GM23248 (cell line): ENCODE measurements at places on chromosomes 13 and 19.

- peak; percentile 66 for DNase-seq
These were observed 3.0 kb downstream of the PCID2 start for GRCh38 chr13:113205428-113205931.

DNA sequence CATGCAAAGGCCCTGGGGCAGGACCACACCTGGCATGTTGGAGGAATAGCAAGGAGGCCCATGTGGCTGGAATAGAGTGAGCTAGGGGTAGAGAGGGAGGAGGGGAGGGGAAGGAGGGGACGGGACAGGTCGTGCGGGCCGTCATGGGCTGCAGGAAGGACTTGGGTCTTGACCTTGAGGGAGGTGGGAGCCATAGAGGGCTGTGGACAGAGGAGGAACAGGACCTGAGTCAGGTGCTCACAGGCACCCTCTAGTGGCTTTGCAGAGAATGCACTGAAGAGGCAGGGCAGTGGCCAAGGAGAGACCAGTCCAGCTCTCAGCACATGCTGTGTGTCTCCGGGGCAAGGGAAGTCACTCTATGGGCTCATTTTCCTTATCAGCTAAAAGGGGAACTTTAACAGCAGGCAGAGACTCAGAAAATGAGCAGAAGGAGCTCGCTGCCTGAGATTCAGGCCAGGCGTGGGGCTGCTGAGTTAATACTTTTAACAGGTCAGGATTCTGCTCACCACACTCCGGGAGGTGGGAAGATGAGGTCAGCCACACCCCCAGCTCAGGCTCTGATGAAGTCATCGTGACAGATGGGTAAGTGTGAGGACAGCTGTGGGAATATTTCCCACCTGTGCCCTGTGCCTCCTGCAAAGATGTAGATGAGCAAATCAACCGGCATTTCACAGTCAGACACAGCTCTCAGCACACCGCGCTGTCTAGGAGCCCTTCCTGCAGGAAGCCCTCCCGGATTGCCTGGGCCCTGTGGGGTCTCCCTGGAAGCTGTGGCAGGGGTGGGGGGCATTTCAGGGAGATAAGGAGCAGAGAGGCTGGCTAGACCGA, 6.0 kb upstream of the TNFAIP8L1 start:
- DNase-seq: peak; percentile 68

- no peak for DNase-seq
These were observed 99.2 kb downstream of the SLC7A1 start for GRCh38 chr13:29496241-29496712.

GRCh38 chr19:55344444-55344843, 4.8 kb downstream of the KMT5C start:
- no peak for DNase-seq

- no peak for DNase-seq
These were observed 8.7 kb upstream of the RPL21 start for GRCh38 chr13:27242702-27243101.

DNA sequence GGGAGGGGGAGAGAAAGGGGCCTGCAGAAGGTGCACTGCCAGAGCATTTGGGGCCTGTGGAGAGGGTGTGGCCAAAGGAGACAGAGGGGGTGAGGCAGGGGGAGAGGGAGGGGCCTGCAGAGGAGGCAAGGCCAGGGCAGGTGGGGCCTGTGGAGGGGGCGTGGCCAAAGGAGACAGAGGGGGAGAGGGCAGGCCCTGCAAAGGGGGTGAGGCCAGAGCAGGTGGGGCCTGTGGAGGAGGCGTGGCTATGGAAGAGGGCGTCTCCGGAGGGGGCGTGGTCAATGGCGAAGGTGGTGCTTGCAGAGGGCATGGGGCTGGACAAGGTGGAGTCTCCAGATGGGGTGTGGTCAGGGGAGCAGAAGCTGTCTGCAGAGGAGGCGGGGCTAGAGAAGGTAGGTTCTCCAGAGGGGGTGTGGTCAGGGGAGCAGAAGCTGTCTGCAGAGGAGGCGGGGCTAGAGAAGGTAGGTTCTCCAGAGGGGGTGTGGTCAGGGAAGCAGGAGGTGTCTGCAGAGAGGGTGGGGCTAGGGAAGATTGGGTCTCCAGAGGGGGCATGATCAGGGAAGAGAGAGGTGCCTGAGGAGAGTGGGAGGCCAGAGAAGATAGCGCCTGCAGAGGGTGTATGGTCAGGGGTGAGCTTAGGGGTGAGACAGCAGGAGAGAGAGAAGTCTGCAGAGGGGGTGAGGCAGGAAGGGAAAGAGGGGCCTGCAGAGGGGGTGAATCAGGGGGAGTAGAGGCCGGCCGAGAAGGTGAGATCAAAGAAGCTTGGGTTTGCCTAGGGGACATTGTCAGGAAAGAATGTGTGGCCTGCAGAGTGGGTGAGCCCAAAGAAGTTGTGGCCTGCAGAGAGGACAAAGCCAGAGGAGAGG, 3.4 kb downstream of the PRR36 start:
- peak; percentile 55 for DNase-seq
